ENCODE measurements at places on chromosomes 4 and X.

- no peak for DNase-seq
Measured at GRCh38 chrX:40420899-40421729, 159.7 kb upstream of the ATP6AP2 start.

DNA sequence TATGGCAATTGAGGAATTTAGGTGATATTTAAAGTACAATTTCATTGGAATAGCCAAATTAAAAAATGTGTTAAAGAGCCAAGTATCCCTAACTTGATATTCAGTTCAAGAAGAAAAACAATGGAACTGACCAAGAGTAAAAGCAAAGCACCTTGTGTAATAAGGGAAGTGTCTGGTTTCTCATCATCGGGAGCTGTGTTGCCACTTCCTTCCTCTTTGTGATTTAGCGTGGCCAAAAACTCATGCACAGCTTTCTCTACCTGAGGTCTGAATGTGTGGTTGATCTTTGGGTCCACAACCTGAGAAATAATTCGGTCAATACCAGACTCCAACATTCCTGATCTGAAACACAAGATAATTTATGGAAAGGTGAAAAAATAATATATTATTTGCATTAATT, 12.4 kb downstream of the BOD1L1 start:
- DNase-seq, result no peak

DNA sequence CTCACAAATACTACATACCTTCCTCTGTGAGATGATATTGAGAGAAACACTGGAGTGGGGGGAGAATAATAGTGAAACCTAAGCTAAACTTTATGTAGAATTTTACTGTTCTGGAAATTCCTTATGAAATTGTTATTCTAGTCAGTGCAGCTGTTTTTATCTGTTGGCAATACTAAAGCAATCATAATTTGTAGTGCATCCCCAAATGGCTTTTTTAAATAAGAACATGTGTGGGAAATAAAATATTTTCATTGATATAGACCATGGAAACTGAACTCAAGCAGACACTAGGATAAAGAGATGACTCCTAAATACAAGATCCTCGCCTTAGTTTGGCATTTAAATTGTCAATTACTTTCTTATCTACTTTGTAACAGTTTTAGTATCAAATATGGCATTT, 51.1 kb downstream of the SEC24D start:
- DNase-seq, result no peak

- DNase-seq, result no peak
Measured at GRCh38 chr4:123821861-123822260, 425.3 kb downstream of the SPRY1 start.

DNA sequence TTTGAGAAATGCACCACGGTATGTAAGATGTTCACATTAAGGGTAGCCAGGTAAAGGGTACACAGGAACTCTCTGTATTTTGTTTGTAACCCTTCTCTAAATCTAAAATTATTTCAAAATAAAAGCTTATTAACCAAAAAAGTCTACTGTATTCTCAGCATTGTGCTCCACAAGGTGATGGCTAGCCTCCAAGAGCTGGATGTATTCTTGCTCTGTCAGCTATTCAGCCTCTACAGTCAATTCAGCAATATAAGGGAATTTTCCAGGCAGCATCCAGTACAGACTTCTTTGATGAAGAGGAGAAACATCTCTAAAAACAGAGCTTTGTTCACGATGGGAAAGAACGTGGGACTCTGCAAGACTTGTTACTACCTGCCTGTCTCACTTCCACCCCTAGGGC, 63.5 kb upstream of the MAOA start:
- no peak for DNase-seq

DNA sequence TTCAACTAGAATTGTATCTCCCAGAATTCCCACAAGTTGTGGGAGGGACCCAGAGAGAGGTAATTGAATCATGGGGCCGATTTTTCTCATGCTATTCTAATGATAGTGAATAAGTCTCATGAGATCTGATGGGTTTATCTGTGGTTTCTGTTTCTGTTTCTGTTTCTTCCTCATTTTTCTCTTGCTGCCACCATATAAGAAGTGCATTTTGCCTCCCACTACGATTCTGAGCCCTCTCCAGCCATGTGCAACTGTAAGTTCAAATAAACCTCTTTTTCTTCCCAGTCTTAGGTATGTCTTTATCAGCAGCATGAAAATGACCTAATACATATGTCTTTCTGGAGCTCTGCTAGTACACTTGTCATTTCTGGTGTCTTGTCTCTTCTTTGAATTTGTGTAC, 22.1 kb upstream of the OR13H1 start:
- DNase-seq, result no peak

- no peak for DNase-seq
Measured at GRCh38 chr4:185186769-185187168, 17.0 kb downstream of the CFAP97 start.

DNA sequence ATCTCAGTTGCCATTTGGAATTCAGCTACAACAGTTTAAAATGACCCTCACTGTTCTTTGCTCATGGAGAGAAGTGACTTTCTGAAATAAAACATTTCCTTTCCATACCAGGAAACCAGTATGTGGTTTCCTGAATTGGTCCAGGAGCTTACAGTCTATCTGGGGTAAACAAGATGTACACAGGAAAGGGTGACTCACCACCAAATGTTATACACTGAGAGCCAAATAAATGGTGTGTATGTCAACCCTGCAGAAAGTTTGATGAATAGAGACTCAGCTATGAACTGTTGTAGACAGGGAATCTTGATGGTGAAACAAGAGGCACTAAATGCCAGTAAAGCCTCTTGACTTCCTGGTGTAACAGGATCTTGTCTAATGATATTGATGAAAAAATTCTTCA, 100.4 kb downstream of the HS6ST2 start:
- DNase-seq, result no peak

- DNase-seq, result no peak
Measured at GRCh38 chr4:82770607-82771006, 28.0 kb downstream of the SCD5 start.

GRCh38 chr4:94334962-94335361, 7.7 kb downstream of the HPGDS start:
- DNase-seq, result no peak

GRCh38 chr4:55561889-55562288, 15.2 kb upstream of the CLOCK start:
- no peak for DNase-seq

DNA sequence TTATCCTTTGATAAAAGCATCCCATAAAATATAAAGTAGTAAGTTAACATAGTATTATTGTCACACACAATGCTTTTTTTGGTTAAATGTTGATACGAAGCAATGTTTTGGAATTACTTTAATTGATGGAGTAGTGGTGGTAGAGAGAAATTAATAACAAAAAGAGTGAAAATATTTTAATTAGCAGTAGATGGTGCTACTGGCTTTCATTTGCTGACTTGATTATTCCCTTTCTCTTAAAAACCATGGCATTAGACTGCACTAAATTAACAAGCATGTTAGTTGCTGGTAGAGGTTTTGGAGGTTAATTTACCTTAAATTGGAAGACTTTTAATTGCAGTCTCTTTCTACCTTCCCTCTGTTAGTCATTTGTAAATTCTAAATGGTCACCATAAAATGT, 8.9 kb upstream of the DCK start:
- no peak for DNase-seq

DNA sequence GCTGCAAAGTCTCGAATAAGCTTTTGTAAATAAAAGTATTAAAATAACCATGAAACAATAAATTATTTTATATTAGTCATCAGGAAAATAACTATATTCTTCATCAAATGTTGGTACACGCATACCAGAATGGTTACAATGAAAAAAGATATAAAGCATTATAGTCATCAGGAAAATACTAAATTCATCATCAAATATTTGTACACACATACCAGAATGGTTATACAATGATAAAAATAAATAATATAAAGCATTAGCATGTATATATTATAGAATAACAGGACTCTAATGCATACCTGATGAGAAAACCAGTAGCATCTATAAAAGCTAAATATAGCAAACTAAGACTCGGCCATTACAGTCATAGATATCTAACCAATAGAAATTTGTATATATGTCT, 202.9 kb downstream of the TRAM1L1 start:
- no peak for DNase-seq

- DNase-seq, result no peak
Measured at GRCh38 chr4:7807351-7807921, 132.2 kb downstream of the AFAP1 start.

DNA sequence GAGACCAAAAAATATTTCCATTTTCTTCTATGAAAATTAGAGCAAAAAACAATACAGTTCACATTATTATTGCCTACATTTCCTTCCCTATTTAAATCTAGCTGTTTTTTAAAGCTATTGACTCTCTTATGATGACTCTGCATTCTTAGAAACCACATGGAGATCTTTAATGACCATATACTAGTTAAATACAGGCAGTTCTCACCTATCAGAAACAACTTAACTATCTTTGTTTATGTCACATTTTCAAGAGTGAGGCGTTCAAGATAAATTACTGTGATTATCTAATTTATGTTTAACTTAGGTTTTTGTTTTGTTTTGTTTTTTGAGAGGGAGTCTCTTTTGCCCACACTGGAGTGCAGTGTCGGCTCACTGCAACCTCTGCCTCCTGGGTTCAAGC, 3.0 kb downstream of the CISD2 start:
- no peak for DNase-seq

DNA sequence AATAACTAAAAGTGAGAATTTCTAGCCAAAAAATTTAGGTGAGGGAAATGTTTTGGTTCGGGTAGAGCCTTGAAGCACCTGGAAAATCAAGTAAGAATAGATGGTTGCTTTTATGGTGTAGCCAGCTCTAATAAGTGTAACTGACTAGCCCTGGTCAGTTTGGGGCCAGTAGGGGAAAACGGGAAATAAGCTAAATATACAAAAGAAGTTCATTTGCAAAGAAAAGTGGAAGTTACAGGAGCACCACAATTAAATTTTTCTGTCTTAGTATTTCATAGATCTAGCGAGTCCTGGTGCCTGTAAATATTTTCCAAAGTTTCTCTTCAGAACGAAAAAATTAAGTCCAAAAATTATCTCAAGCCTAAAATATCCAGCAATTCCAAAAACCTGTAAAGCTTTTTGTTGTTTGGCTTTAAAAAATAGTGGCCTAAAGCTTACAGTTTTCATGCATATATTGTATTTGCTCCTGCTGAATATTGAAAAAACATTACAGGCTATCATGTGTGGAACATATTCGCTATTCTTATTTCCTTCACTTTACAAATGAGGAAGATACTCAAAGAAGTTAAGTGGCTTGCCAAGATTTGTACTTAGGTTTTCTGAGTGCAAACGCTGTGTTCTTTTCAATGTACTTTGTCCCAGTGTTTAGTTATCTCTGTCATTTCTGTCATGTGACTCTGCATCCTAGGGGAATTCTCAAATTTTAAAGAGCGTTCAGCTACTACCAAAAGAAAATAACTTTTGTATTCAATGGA, 7.3 kb upstream of the PTPN13 start:
- DNase-seq, result no peak

DNA sequence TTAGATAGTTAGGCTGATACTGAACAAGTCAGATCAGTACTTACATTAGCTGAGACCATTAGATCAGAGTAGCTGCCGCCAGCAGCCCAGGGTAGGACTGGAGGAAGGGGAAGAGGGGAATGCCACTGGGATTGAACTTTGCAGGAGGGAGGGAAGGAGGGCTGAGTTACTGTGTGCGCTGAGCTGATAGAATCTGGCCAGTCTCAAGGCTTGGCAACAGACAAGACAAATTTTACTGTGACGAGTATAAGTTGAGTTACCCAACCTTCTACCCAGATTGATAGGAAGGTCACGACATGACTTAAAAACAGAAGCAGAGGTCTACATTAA, 372.1 kb downstream of the OPHN1 start:
- DNase-seq, result no peak

- DNase-seq, result peak; percentile 57
Measured at GRCh38 chr4:184475096-184475461, 729 bp upstream of the IRF2 start.

GRCh38 chr4:179331362-179331761, 1889.1 kb upstream of the AGA start:
- DNase-seq, result no peak

GRCh38 chrX:150759568-150760416, 66.6 kb downstream of the MTMR1 start:
- no peak for DNase-seq

DNA sequence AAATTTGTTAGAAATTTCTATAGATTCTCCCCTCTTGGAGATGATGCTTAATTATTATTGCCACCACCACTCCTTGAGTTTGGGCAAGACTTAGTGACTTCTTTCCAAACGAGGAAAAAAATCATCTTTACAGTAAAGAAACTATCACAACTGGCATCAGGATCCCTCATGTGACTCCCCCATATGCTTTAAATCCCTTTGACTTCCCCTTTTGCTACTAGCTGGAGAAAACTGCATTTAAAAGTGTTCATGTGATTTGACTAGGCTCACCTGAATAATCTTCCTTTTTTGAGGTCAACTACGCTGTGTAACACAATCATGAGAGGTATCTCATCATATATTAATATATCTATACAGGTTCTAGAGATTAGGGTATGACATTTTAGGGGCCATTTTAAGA, 30.3 kb upstream of the ENOX2 start:
- DNase-seq, result no peak

DNA sequence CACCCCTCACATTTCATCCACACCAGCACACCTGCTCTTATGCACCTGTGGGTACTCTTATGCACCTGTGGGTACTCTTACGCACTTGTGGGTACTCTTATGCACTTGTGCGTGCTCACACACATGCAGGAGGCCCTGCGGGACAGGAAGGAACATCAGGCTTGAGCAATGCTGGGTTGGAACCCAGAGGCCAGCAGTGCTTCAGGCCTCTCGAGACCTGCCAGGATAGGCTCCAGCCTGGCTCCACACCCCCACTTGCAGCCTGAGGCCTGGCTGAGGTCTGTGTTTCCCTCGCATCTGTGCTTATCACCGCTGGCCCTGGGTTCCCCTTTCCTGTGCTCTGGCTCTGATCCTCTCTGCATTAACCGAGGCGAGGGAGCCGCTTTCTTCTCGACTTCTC, 34.7 kb downstream of the SORCS2 start:
- no peak for DNase-seq

DNA sequence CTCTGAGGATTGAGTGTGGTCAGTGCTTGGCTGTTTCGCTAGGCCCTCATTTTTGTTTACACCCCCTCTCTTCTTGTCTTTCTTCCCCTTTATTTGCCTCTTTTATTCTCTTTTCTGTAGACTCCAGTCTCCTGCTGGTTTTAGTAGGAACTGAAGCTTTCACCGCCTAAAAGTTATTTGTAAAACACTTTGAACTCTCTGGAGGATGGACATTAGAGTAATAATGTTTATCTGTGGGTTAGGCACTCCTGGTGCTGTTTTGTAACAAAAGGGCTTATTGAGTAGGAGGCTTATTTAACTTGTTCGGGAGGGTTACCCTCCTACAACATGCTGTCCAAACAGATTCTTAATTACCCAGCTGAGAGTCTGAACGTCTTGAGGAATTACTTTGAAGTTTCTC, 1.6 kb upstream of the ARHGAP10 start:
- no peak for DNase-seq

- DNase-seq, result no peak
Measured at GRCh38 chr4:3073158-3074077, 920 bp downstream of the HTT-AS start.

DNA sequence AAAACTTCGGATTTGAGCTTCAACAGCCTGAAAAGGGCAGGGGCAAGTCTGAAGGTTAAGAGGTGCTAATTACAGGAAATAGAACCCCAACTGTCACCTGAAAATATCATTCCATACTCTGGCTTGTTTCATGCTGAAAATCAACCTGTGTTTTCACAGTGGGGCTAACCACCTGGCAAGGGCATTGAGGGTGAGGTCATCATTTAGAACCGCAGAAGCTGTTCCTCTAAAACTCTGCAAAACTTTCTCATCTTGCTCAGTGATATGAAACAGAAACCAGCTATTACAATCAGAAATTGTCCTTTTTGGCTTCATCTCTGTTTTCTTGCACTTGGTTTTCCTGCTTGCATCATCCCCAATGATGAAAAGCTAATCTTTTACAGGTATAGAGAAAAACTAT, 247.6 kb downstream of the DCLK2 start:
- no peak for DNase-seq
